Hepatocyte (in vitro differentiated cells): ENCODE measurements at places on chromosomes 13 and 19.

DNA sequence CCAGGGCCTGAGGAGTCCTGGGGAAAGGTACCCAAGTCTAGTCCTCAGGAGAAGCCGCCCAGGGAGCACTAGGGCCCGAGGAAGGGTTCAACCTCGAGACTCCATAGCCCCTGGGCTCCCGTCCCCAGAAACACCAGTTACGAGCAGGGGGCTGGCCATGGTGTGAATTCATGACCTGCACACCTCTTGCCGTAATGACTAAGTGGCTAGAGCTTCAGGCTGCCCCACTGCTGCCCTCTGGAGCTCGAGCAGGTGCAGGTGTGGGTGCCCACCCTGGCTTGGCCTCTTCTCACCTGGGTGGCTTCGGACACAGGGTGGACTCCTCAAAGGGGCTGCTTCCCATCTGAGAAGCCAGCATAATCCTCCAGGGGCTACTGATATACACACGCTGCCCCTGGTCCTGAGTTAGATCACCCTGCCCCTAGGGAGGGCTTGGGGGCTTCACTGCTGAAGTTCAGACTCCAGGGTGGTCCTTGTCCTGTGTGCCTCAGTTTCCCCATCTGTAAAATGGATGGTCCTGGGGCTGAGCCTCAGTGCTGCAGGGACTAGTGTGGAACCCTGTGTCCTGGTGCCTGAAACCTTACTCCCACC lies 13.6 kb downstream of the SPC24 start:
- no peak for DNase-seq

GRCh38 chr19:2113439-2114211 lies 16.9 kb downstream of the IZUMO4 start:
- DNase-seq: no peak

DNA sequence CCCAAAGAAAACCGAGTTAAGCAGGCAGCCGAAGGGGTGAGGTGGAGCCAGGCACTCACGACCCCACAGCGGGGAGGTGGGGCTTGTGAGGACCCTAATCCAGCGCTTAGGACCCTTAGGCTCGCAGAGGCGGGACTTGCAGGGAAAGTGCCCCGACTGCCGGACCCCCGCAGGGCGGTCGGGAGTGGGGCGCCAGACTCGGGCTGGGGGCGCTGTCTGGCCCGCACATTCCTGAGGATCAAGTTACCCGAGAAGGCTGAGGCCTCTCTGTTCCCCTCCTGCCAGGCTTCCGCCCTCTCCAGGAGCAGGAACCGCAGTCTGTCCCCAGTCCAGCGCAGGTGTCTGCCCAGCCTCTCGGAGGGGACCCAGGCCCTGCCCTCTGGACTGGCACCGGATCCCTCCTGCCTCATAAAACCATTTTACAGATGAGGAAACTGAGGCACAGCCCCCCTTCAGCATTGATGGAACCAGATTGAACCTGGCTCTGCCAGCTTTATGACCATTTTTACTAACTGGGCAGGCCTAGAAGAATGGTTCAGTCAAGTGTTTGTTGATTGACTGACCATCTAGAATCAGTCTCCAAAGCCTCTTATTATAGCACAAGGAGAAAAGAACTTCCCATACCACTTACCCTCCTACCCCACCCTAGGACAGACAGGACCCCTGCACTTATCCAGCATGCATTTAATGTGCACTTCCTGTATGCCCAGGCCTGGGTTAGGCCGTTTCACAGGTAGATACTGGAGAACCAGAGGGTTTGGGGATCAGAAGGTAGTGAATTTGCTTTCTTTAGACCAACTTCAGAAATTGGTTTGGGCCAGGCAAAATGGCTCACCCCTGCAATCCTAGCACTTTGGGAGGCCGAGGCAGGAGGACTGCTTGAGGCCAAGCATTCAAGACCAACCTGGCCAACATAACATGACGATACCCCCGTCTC lies 6.7 kb upstream of the JUND start:
- DNase-seq: peak; percentile 58

DNA sequence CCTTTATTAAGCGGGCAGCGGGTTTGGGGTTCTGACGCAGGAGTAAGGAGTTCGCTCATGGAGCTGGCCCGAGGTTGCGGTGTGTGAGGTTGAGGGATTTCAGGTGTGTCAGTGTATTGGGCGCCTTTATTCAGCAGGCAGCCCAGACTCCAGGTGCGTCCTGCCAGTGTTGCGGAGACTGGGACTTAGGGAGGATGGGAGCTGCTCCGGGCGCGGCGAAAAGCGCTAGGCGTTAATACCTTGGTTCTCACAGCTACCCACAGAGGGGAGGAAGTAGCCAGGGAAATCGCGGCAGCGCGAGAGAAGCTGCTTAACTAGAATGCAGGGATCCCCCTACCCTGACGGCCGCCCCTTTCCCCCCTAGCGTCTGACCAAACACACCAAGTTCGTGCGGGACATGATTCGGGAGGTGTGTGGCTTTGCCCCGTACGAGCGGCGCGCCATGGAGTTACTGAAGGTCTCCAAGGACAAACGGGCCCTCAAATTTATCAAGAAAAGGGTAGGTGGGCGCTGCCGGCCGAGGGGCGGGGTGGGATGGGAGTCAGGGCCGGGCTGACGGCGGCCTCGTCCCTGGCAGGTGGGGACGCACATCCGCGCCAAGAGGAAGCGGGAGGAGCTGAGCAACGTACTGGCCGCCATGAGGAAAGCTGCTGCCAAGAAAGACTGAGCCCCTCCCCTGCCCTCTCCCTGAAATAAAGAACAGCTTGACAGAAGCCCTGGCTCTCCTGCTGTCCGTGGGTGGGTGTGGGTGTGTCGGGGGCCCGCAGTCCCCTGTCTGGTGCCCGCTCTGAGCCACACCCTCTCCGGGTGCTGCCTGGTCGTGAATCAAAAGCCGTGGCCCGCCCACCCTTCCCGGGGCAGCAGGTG lies 1.1 kb downstream of the RPL36 start:
- DNase-seq: peak; percentile 57

DNA sequence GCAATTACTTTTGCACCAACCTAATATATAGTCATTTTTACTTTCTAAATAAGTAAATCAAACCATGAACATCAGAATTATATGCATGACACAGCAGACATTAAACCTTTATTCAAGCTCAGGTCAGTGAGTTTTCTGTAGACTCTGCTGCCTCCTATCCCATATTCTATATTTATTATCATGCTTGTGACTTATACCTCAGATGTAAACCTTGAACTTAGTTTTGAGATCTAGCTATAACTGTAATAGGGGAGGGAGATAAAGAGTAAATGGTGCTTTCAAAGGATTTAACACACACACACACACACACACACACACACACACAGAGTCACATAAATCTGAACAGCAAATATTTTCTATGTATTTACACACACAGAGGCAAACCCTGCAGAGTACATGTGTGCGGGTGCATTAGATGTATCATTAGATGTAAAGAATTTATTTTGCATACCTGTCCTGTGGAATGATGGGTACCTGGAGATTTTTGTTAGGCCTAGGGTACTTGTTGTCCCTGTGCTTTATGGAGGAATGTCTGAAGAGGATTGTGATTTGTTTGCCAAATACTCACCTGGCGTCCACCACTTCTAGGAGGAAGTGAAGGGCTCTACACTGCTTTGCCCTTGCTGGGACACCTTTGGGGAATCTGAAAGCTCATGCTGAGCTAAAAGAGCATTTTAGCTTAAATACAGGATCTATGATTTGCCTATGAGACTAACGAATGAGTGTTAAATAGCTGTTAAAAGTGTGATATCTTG lies 521.9 kb downstream of the KLF5 start:
- DNase-seq: no peak

GRCh38 chr19:29687244-29687896 lies 22.1 kb downstream of the PLEKHF1 start:
- no peak for DNase-seq

- DNase-seq: no peak
Observed at GRCh38 chr19:33815380-33816340, 19.0 kb downstream of the KCTD15 start.

- no peak for DNase-seq
Observed at GRCh38 chr19:29978080-29978479, 36.0 kb downstream of the URI1 start.
